ENCODE measurements at places on chromosomes 2 and 18.
A peak's percentile ranks its signal among the peaks of the same experiment; 100 is the strongest.

GRCh38 chr2:9238591-9239326 is 32.1 kb downstream of the ASAP2 start:
- no peak for DNase-seq

GRCh38 chr18:62846313-62846712 is 131.0 kb downstream of the PHLPP1 start:
- DNase-seq: no peak

- no peak for DNase-seq
Observed at GRCh38 chr2:80329491-80329890, 24.9 kb upstream of the LRRTM1 start.

DNA sequence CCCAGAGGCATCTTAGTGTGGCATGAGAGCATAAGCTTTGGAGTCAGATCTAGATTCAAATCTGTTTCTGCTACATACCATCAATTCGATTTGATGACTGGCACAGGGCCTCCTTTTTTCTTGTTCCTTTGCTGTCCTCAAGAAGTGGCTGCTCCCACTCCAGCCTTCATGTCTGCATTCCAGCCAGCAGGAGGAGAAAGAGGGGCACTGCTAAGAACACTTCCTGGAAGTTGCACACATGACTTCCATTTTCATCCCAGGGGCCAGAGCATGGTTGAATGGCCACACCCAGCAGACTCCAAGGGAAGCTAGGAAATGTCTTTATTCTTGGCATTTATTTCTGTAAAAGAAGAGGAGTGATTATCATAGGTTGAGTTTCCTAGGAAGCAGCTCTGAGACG is 50.4 kb downstream of the EML6 start:
- no peak for DNase-seq

- no peak for DNase-seq
Observed at GRCh38 chr18:77651441-77651840, 401.8 kb downstream of the GALR1 start.

DNA sequence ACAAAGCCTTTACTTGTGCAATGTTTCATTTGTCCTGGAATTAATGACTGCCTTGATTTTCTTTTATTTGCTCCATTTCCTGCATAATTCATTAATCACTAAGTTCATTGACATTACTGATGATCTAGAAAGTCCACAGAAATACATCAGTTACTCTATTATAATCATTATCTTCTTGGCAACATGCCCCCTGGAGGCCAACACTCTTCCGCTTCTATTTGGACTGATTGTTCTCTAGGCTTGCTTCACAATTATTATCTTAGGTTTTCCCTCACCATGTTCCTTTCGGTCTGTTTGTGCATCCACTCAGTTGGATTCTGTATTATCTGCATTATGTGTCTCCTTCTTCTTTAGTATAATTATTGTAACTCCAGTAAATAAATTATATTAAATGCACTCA is 461.0 kb upstream of the CDH2 start:
- DNase-seq: no peak

DNA sequence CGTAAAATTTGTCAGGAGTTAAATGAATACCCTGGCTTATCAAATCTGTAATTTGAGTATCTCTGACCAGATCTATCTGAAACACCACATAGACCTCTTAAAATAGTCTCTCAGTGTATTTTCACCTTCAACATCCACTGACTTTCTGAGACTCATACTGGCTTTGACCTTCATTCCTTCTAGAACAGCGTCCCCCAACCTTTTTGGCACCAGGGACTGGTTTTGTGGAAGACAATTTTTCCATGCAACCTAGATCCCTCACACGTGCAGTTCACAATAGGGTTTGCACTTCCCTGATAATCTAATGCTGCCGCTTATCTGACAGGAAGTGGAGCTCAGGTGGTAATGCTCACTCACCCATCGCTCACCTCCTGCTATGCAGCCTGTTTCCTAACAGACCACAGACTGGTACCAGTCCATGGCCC is 3.2 kb downstream of the NBAS start:
- DNase-seq: no peak

- DNase-seq: no peak
Observed at GRCh38 chr18:28045176-28045810, 131.6 kb downstream of the CDH2 start.

- no peak for DNase-seq
Observed at GRCh38 chr2:145119225-145119624, 599.3 kb upstream of the ZEB2 start.

DNA sequence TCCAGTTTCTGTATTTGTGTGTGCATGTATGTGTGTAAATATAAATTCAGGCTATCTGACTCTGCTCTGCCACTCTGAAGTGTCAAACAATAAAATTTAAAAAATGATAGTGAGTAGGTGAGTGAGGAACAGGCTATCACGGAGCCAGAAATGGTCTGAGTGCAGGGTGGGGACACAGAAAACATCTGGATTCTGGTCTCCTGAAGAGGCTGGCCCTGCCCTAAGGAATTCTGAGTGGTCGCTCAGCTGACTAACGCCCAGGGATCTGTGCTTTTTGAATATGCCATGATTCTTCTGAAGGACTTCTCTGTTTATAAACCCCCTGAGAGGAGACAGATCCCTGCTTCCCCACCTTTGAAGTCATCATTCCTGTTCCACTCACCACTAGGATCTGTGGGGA is 353.9 kb upstream of the GYPC start:
- peak; percentile 26 for DNase-seq

GRCh38 chr18:57845605-57846074 is 42.5 kb upstream of the ATP8B1 start:
- DNase-seq: no peak

DNA sequence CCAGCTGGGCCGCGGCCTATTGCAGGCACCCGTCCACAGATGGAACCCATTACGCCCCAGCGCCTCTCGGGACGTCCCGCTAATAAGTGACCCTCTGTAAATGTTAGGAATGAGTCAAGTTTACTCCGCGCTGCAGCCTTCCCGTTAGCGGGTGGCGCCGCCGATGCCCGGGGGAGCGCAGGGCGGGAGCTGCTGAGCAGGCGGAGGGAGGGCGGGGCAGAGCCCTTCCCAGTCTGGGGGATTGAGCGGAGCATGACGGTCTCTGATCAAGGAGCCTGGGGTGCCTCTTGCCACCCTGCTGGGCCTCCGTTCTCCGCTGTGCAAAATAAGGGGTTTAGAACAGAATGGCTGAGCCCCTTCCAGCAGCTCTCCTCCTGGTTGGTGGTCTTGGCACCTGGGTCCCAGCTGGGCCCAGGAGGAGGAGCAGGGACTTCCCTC is 10.5 kb downstream of the CROCC2 start:
- DNase-seq: peak; percentile 94

Measured in lung (tissue), 17 donors.